ENCODE measurements at places on chromosomes 6 and 20.

DNA sequence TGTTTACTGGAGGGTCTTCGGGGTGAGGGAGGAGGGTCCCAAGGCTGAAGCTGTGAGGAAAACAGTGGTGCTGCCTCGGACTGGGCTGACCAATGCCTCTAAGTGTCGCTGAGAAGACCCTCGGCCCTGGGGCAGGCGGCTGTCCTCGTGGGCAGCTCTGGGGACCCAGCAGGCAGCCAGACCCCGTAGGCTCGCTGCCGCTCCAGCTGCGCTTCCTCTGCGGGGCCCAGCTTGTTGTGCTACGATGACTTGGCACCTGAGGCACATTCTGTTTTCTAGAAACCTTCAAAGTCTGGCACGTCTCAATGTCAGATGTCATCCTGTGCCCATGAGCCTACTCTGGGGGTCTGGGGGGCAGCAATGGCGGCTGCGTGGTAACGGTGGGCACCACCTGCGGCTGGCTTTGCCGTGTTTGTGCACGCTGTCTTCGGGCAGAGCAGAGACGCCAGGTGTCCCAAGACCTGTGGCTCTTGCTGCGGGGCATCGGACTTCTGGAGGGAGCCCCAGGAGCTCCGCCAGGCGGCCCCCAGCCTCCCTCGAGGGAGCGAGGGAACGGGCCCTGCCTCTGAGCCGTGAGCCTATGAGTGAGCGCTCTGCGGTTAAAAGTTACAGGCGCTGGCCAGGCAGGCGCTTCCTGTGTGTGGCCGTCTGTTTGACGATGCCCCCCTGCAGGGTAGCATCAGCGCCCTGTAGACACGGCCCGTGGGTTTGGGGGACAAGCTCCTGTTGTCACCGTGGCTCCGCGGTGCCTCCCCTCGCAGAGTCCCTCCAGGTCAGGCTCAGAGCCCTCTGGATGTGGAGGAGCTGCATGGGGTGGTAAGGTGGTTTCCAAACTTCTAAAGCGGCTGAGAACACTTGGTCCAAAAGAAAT lies 6.8 kb downstream of the SLC17A9 start:
- DNase-seq, result no peak

- DNase-seq, result no peak
Observed at GRCh38 chr6:40222354-40222753, 288.1 kb upstream of the MOCS1 start.

DNA sequence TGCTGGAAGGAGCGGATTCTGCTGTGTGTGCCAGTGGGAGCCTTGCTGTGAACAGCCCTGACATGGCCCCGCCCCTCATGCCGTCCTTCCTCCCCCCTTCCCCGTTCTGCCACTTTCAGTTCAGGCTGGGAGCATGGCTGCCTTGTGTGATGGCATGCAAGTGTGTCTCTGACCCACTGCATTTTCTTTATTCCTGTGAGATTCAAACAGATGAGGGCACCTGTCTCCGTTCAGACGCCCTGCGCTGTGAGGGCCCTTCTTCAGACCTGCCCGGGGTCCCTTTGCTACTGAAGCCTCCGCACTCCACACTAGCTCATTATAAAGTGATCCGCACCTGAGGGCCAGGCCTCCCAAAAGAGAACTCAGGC lies 88.3 kb downstream of the TAF4 start:
- no peak for DNase-seq

DNA sequence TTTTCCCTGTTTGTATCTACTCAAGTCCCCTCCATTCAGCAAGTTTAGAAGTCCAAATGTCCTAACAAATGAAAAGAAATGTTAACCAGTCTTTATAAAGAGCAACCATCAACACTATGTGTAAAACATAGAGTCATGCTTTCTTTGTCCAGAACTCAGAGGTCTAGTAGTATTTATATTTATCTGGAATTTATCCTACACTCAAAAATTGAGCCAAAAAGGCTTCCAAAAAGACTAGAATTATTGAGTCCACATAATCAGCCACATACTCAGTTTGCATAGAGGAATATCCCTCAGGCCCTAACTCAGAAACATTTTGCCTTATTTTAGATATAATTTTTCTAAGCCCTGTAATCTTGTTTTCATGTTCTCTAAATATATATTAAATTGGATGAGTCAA lies 455.0 kb downstream of the COL12A1 start:
- DNase-seq, result no peak

- DNase-seq, result no peak
Observed at GRCh38 chr6:113860181-113860955, 3.2 kb downstream of the MARCKS start.
